Retinal pigment epithelial cell (primary cell): ENCODE measurements at places on chromosomes 16 and 17.
A peak's percentile ranks its signal among the peaks of the same experiment; 100 is the strongest.

GRCh38 chr17:48139944-48140343 lies 32.4 kb downstream of the SNX11 start:
- no peak for DNase-seq

- DNase-seq: no peak
These were observed 1.0 kb downstream of the MYLK3 start for GRCh38 chr16:46746821-46747776.

- DNase-seq: peak; percentile 45
These were observed 128.7 kb upstream of the ZFHX3 start for GRCh38 chr16:73176577-73177013.

DNA sequence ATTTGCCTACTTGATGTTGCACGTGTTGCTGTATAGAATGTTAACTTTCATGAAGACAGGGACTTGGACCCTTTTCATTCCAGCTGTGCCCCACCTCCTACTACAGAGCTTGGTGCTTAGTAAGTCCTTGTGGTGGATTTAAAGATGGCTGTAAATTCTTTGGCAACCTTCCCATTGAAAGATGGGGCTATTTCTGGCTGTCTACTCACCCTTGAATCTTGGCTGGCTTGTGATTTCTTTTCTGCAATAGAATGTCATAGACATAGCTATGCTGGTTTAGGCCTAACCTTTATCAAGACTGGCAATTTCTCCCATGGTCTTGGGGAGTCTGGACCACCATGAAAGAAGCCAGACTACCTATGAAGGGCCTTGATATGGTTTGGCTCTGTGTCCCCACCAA lies 59.0 kb downstream of the ACSM2A start:
- DNase-seq: no peak

GRCh38 chr17:63120406-63120805 lies 154.4 kb downstream of the TANC2 start:
- peak; percentile 43 for DNase-seq

DNA sequence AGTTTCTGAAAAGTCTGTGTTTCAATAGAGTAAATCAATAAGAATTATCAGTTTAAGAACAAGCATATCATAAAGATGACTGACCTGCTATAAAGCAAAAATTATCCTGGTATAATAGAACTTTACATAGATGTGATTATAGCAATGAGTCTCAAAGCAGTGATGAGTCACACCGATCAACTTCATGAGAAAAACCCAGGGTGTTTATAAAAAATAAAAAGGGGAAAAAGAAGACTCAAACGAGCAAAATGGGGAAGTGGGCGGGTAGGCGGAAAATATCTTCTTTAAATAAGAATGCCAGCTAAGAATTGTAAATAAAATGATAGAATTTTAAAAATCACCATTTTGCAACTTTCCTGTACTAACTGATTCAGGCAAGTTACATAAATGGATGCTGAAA lies 46.8 kb downstream of the BRIP1 start:
- no peak for DNase-seq

- no peak for DNase-seq
These were observed 15.2 kb downstream of the CLTC start for GRCh38 chr17:59634632-59635541.

GRCh38 chr17:27157898-27158297 lies 136.0 kb upstream of the WSB1 start:
- DNase-seq: no peak

- no peak for DNase-seq
These were observed 3.4 kb downstream of the RAPGEFL1 start for GRCh38 chr17:40180694-40181093.

- DNase-seq: no peak
These were observed 19.9 kb upstream of the C16orf78 start for GRCh38 chr16:49353680-49354079.

GRCh38 chr16:64950262-64950661 lies 171.6 kb downstream of the CDH11 start:
- no peak for DNase-seq

GRCh38 chr17:78780335-78780734 lies 1.7 kb downstream of the CYTH1 start:
- no peak for DNase-seq

DNA sequence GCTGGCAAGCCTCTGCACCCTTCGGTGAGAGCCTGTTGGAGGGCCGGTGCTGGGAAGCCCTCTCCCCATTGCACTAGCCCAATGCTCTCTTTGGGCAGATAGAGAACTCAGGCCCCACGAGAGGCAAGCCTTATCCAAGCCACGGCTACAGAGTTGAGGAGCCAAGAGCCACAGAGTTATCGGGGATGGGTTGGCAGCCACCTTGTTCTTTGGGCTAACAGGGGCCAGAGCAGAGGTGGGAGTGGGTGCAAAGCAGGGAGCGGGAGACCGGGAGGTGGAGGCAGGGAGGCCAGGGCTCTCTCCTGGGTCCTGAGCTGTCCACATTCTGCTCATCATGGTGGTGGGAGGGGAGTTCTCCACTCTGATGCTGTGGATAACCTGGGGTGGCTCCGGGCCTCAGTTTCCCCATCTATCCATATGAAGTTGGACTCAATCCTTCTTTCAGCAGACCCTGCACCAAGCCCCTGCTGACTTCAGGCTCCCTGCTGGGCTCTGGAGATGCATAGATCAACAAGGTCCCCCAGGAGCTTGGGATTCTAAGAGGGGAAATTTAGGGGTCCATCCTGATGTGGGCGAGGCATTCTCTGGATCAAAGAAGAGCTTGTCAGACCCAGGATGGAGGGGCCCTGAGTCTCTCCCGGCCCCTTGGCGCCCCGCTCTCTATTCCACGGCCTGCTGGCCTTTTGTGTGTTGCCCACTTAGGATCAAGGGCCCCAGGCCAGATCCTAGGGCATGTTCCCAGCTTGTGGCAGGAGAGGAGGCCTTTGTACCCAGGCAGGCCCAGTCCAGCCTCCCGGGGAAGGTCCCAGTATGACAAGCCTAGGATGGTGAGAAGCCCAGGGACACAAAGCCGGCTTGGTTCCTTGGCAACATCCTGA lies 557 bp upstream of the CX3CL1 start:
- DNase-seq: peak; percentile 20

DNA sequence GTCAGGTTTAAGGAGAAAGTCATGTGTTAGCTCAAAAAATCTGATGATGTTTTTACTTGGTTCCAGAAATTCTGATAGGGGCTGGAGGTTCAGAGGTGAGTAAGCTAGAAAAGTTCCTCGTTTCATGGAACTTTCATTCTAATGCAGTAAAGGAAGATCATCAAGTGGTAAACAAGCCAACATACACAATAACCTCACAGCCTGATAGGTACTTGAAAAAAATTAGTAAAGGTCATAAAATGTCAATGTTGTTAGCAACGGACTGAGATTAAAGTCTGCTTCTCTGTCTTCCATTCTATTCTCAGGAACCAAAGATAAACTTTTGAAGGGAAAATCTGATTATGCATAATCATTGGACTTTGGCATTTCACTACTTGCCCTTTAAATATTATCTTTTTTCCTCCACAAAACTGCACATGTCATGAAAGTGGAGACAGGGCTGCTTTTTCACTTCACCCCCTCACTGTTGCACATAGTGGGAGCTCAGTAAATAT lies 165.4 kb upstream of the MAF start:
- DNase-seq: no peak

DNA sequence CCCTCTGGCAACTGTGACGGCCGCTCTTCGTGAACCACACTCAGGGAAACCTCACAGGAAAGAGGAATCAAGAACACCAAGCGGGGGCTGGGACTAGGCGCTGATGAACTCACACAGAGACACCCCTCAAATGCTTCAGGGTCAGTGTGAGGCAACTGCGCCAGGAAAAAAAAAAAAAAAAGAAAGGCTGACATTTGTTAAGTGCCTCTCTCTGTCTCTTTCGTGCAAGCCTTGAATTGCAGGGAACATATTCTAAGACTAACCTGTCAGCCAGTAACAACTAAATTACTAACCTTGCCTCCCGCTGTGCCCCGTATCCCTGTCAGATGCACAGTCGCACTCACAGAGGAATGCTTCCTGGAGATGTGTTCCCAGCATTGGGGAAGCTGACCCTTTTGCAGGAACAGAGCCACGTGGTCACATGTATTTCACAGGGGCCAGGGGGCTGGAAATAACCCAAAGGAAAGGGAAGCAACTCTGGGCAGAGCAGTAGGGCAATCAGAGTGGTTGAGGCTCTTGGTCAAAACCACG lies 247.8 kb downstream of the XYLT1 start:
- DNase-seq: no peak

DNA sequence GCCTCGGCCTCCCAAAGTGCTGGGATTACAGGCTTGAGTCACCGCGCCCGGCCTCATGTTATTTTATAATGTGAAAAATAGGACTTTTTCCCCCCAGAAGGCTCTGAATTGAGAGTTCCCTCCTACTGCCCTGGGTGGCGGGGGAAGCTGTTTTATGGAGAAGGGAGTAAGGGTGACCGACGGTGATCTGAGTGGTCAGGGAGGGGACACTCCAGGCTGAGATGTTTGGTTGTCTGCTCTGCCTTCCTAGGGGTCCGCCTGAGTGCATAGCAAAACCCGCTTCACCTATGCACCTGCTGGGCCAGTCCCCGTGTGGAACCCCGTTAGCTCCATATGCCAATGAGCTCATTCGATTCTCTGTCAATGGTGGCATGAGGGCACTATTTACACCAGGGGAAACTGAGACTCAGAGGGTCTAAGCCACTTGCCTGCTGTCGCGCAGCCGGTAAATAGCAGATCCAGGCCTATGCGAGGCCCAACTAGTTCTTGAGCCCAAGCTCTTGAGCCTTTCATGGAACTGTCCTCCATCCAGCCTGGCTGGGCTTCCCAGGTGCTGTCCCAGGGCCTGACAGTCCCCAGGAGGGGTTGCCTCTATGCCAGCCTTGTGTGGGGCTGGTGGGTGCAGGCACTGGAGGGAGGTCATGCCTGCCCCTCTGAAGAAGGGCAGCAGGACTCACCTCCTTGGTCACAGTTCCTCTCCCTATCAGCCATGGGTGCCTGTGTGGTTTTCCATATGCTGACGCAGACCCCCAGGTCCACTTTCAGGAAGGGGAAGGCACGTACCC lies 1.7 kb upstream of the GJD3 start:
- DNase-seq: no peak

DNA sequence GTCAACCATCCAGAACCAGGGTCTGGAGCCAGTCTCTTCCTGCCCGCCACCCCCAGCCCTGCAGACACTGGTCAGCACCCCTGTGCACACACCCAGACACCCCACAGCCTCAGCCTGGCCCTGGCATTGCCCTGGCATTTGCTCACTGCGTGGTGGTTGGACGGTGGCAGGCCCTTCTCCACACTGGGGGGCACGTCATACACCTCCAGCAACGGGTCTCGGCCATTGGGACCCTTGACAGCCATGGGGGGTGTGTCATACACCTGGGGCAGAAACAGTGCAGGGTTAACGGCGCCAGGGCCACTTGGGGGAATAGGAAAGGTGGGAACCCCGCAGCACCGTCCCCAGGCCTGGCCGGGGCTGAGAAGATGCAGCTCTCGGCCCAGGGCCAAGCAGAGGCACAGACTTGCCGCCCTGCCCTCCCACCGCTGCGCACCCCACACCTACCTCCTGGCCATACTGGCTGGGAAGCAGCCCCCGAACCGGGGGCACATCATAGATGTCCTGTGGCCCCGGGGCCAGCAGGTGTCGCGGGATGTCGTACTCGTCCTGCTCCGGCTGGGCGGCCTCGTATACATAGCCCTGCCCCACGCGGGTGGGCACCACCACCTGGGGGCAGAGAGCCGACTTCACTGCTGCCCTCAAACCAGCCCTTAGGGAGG lies 14.6 kb downstream of the BCAR1 start:
- DNase-seq: no peak

DNA sequence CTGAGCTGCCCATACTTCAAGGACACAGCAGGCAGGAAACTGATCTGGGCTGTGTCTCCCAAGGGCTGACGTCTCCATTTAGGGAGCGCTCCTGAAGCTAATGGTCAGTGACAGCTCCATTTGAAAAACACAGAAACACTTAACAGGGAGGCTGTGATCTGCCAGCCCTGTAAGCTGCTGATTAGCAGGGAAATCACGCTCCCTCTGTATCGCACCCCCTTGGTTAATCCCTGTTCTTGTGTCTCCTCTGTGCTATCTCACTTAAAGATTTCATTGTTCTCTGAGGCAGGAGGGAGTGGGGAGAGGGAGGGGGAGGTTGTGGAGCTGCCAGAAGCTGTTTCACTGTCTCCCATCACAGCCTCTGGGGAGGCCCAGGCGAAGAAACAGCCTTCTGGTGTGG lies 47.4 kb upstream of the CACNG3 start:
- DNase-seq: peak; percentile 59

DNA sequence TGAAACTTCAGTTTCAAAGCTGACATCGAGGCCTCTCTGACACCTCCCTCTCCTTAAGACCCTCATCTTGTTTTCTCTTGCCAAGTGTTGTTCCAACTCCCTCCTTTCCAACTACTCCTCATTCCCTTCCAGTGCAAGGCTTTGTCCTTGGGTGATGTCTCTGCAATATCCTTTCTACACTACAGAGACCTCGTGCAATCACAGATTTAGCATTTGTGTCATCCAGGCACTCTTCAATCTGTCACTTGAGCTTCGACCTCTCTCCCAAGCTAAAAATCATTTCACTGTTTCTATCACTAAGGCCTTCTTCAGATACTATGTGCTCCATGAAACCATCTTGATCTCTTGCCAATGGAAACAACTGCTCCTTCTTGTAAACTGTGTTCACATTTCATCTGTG lies 31.6 kb downstream of the TEKT3 start:
- DNase-seq: no peak

DNA sequence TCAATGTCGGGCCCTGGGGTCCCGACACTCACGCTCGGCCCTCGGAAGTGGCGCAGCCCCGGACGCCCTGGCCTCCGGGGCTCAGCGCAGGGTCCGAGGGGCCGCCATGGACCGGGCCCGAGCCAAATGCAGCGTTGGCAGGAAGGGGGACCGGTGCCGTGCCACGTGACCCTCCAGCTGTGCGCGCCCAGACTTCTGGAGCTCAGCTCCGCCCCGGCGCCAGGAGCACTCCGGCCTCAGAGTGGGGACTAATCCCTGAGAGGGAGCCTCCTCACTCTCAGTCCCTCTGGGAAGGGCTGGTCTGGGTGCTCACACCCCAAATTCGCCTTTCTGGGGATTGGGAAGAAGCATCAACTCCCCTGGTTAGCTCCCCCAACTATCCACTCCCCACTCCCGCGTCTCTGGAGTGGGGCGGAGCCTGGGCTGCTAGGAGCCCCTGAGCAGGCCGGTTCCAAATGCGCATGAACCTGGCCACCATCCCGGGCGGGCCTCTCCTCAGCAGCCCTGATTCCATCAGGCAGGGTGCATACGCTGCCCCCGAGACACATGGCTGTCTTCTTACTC lies at the start of gene B3GNT9:
Gene B3GNT9, minus strand, starts transcription at position 166 of the 564 bp plus-strand sequence. CDS start 513 bp downstream, outside the sequence.
- no peak for DNase-seq

DNA sequence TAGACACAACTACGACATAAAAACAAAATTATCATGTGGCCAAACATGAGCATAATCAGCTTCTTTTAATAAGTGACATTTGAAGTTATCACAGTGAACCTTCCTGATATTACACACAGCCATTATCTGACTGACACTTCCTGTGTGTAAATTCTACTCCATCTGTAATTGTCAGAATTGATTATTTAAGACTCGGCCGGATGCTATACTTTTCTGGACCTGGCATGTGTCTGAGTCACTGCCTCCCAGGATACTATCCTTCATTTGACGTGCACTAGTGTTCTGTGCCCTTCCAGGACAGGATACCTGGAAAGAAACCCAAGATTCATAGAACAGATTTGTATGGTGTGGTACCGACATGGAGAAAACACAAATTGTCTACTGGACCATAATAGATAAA lies 242.0 kb downstream of the HS3ST3A1 start:
- no peak for DNase-seq

- no peak for DNase-seq
These were observed 862 bp upstream of the GDE1 start for GRCh38 chr16:19522760-19523159.

GRCh38 chr16:799111-799947 lies 1.2 kb downstream of the GNG13 start:
- DNase-seq: no peak

GRCh38 chr16:8716592-8716991 lies 42.2 kb downstream of the ABAT start:
- no peak for DNase-seq
